ENCODE measurements at places on chromosomes 11 and 22.

DNA sequence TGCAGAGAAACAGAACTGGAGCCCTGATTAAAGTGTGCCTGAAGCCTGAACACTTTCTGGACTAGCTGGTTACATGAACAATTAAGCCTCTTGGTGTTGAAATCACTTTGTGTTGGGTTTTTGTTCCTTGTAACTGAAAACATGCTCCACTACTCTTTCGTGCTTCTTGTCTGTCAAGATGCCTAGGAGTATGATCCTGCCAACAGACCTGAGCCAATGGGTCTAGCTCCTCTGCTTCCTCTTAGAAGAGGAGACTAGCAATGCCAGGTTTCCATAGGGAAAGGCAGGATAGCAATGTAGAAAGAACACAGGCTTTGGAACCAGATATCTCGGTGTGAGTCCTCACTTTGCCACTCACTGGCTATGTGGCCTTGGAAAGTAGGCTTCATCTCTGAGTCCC is 40.3 kb downstream of the IRAG1 start:
- DNase-seq, result no peak

GRCh38 chr11:6237266-6237665 is 1.6 kb upstream of the CNGA4 start:
- DNase-seq, result no peak

DNA sequence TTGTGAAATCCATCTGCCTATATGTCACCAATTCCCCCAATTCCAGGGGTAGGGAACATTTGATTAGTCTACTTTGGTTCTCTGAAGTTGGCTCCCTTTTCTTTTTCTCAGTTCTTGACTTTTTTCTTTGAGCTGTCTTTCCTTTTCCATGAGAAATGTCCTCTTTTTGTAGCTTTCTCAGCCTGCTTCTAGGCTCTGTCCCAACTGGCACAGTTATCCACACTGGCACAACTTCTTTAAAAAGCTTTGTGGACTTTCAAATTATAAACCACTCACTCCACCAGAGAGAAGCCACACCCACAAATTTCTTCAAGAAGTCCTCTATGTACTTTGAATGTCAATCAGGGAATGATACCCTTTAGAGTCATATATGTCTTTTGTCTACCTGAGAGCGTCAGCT is 100.5 kb downstream of the TTC17 start:
- no peak for DNase-seq

GRCh38 chr11:35311331-35311730 is 108.0 kb downstream of the SLC1A2 start:
- peak; percentile 11 for DNase-seq

- DNase-seq, result peak; percentile 23
These were observed 6.6 kb upstream of the PTS start for GRCh38 chr11:112219476-112220232.
